ENCODE measurements at places on chromosomes 12 and 14.

DNA sequence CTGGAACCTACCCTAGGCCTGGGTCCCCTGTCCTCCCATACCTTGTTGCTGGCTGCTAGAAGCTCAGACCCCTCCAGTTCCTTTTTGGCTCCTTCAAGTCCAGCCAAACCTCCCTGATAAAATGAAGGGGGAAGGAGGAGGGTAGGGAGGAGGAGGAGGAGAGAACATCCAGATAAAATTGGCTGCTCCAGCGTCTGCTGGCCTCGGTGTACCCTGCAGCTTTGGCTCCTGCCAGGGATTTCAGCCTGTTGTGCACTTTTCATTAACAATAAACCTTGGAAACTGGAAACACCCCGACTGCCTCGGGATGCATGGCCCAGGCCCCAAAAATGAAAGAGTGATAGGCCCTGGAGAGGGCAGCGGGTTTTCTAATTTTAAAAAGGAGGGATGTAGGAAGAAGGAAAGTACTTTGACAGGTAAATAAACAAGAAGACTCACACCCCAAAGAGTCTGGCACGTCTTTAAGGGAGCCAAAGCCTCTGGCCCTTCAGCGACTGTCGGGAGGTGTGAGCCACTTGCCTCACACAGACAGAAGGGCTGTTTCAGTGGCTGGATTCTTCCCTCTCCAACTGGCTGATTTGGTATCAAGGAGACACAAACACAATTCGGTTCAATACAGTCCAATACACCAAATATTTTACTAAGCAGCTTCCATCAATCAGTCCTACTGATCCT lies 49.8 kb downstream of the NUAK1 start:
- no peak for DNase-seq

DNA sequence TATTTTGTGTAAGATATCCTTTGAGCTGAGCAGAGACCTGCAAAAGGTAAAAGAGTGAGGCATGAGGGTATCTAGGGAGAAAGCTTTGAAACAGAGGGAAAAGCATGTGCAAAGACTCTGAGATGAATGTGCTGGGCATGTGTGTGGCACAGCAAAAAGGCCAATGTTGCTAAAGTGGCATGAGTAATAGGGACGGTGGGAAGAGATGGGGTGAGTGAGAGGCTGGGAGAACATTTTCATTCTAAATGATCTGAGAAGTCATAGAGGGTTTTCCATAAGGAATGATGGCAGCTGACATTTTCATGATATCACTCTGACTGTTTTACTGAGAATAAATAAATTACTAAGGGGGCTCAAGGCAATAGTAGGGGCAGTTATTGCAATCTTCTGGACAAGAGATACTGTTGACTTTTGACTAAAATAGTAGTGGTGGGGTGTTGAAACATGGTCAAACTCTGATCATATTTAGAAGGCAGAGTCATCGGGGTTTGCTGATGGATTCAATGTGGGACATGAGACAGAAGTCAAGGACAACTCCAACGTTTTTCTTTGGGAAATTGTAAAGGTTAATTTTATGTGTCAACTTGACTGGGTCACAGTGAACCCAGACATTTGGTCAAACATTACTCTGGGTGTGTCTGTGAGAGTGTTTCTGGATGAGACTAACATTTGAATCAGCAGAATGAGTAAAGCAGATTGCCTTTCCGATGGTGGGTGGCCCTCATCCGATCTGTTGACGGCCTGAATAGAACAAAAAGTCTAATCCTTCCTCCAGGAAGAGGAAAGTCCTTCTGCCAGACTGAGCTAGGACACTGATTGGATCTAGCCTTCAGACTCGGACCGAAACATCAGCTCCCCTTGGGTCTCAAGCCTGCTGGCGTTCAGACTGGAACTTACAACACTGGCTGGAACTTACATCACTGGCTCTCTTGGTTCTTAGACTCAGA lies 193.9 kb upstream of the PLXNC1 start:
- DNase-seq: no peak

DNA sequence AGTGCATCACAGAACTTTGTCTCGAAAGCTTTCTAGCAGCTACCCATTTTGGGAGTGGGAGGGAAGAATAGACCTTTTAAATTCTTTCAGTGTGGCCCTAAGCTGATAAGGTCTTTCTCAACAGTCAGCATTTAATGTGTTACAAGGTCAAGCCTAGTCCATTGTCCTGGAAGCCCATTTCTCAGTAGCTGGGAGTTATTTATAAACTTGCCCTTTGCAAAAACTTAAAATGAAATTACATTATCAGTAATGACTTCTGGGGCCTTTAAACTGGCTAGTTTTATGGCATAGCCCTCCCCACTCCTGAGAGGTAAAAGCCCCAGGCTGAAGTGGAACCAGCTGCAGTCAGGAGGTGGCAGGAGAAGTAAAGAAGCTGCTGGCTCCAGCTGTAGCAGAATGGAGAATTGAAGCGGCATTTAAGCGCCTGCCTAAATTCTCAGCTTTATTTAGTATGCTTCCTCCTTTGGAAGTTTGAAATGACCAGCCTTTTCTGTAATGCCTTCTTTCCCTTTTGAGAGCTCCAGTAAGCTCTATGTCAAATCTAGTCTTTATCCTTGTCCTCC lies 12.4 kb downstream of the COPZ1 start:
- peak; percentile 75 for DNase-seq

DNA sequence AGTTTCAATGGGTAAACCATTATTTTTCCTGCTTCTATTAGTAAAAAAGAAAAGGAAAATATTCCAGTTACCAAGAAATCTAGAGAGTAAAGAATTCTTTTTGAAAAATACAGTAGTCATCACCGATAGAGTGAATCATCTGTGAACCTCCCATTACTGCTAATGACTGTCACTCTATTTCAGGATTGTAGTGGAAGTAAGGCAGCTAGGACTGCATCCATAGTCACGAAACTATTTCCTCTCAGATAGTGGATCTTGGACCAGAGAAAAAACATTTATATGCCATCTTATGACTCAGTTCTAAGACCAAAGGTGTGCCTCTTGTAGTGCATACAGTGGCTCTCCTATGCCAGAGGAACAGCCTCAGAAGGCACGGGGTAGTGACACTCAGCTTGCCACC lies 173.9 kb upstream of the PLEKHA5 start:
- no peak for DNase-seq

DNA sequence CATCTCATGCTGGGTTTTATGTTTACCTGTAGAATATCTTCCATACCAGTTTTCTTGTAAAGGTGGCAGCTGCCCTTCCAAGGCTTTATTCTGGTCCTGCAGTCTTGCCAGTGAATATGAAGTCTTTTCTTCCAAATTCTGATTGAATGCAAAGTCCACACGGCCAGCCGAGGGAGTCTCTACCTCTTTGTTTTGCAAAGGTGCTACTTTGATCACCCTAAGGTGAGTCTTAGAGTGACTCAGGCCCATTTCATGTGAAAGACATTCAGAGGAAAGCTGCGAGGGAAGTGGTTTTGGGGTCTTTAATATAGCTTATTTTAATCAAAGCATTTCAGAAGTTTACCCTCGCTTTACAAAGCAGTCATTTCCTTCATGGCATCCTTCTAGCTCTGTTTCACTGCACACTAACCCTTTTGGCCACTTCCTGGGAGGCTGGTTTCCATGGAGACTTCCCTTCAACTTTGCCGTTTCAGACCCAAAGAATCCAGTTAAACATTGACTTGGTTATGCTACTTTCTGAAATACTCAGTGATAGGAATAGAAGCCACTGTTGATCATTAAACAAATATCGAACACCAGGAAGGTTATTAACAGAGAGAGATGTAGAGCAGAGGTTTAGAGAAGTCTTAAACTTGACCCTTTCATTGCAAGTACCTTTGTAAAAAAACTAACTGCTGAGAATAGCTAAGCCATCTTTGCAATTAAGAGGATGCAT lies at the start of gene CCDC198:
Gene CCDC198 (minus strand): TSS at position 391 of the 715 bp plus-strand sequence. CDS start 142 bp downstream, at position 249.
- no peak for DNase-seq

Data from NCI-H69 (cell line).